T-helper 17 cell (primary cell): ENCODE measurements at places on chromosomes 3 and 15. TPM values are rescaled to one million over a fixed set of nuclear protein-coding genes. Genes with fewer than 3 reads are reported as not detected.

DNA sequence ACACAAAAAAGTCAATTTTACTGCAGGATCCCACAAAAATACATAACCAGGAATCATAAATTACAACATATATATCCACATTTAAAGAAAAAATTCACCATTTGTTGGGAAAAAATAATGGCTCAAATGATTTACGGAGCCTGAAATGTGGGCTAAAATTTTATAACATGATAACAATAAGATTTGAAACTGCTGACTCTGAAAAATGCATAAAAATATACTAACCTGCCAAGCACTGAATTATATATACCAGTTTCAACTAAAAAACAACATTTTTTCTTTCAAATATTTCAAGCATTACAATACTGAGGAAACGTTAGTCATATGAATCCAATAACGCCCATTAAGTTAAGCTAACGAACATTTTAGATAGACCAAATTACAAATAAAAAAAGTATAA is 12.2 kb upstream of the MYO5C start:
- no peak for DNase-seq

Gene KBTBD13
- total RNA-seq = not detected

Gene CHP1
- total RNA-seq = 31.6 TPM

Gene CD276
- total RNA-seq = not detected

GRCh38 chr3:155244699-155245098 is 48.8 kb downstream of the STRIT1 start:
- no peak for DNase-seq

GRCh38 chr3:64928683-64929082 is 240.9 kb upstream of the ADAMTS9 start:
- no peak for DNase-seq
